ENCODE measurements at places on chromosomes 4 and X.

- DNase-seq, result no peak
Measured at GRCh38 chr4:188450571-188450970, 311.3 kb downstream of the TRIML1 start.

- no peak for DNase-seq
Measured at GRCh38 chr4:148575577-148575976, 133.4 kb upstream of the NR3C2 start.

DNA sequence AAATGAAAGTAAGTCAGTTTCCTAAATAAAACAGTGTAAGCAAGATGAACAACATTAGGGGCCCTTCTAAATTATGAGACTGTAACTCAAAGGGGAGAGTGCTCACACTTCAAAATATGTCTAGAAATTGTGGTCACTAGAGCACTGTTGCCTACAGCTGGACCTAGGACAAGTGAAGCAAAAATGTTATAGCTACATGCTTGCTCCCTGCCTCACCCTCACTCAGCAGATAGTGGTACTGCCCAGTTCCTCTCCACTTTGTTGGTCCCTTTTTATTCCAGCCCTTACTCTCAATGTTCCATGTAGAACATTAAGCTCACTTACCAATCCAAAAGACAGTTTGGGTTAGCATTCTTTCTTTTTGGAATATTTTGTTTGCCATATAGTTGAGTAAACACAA, 147.3 kb downstream of the GRIA3 start:
- DNase-seq, result no peak

- no peak for DNase-seq
Measured at GRCh38 chr4:13875181-13875580, 247.7 kb upstream of the BOD1L1 start.

DNA sequence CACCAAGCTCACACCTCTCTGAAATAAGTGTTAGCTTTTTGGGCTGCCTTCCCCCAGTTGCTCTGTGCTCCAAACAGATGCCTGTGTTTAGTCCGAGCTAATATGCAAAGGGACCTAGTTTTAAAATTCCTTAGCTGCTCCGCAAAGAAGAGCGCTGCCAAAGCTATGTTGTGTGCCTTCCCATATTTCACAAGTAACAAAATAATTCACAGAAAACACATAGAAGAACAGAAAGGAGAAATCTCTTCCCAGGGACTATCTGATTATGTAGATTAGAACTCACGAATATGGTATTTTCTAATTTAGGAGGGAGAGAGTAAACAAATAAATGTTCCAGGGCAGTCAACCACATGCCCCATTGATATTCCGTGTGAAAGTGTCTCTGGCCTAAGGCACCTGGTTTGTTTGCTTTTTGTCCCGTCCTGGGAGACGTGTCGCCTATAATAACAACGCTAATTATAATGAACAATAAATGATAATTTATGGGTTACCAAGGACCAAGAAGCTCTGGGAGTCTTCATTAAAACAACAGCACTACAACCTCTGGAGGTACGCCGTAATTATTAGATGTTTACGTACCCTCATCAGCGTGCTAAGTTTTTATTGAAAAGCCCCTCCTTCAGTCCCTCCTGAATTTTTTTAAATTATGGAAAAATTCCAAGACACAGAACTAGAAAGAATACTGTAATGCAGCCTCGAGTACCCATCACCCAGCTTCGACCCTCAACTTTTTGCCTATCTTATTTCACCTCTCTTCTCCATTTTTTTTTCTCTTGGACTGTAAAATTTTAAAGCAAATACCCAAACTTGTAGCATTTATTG, 1.2 kb upstream of the CCNG2 start:
- DNase-seq, result no peak

- no peak for DNase-seq
Measured at GRCh38 chr4:84632092-84632491, 49.2 kb downstream of the CDS1 start.

GRCh38 chrX:67599532-67599931, 55.7 kb downstream of the AR start:
- no peak for DNase-seq

DNA sequence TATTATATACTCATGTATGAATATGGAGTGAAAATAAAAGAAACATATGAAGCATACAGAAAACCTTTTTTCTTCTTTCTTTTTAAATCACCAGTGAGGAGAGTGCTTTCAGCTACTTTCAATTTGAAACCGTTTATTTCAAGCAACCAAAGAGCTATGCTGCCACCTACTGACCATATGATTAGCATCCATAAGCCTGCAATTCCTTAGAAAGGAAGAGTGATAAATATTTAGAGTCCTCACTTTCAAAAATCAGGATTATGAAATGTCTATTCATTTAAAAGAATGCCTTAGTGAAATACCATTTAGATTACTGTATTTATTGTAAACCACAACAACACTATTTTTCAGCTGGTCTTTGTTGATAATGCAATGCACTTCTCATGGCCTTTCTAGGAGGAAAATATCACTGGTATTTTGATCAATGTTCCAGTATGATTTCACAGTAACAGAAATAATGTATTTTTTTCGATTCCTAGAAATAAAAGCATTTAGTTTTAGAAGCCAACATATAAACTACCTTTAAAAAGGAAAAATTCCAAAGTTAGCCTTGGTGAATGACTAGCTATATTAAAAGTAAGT, 667.6 kb downstream of the PCDH18 start:
- DNase-seq, result peak; percentile 10

GRCh38 chr4:161936625-161937550, 226.9 kb downstream of the FSTL5 start:
- DNase-seq, result no peak

DNA sequence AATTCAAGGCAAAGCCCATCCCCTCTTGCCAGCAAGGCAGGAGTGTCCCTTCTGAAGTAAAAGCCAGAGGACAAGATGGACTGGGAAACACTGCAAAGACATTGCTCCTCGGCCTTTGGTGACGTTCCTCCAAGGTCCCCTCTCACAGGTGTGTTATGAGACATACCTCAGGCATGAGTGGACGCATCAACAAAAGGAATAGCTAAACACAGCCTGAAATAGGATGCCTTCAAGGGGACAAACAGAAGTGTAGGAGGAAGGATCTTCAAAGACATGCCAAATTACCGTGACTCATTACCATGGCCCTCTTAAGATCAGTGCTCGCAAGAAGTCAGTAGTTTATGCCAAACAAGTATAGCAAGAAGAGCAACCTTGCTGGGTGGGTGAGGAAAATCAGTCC, 6.0 kb upstream of the IDS start:
- no peak for DNase-seq

- DNase-seq, result no peak
Measured at GRCh38 chr4:176675810-176676209, 116.9 kb downstream of the VEGFC start.

DNA sequence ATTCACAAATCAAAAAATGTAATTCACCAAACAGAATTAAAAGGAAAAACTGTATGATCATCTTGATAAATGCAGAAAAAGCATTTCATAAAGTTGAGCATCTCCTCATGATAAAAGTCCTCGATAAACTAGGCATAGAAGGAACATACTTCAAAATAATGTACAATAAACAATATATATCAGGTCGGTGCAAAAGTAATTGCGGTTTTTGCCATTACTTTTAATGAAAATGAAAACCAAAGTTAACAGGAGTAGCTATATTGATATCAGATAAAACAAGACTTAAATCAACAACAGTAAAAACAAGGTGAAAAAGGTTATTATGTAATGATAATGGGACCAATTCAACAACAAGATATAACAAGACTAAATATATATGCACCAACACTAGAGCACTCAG, 372.1 kb downstream of the RAB28 start:
- DNase-seq, result no peak

- peak; percentile 42 for DNase-seq
Measured at GRCh38 chr4:78644744-78645330, 93.3 kb downstream of the ANXA3 start.

DNA sequence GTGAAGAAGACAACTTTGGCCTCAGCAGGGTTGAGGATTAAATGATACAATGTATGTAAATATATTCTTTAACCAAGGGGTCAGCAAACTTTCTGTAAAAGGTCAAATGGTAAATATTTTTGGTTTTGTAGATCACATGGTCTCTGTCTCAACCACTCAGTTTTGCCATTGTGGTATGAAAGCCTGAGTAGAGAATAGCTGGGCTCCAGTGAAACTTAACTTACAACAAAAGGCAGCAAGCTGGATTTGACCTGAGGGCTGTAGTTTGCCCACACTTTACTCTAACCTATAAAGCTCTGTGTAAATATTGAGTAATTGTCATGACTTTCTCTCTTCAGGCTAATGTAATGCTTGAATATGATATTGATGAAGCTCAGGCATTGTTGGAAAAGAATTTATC, 19.6 kb downstream of the VBP1 start:
- DNase-seq, result no peak

DNA sequence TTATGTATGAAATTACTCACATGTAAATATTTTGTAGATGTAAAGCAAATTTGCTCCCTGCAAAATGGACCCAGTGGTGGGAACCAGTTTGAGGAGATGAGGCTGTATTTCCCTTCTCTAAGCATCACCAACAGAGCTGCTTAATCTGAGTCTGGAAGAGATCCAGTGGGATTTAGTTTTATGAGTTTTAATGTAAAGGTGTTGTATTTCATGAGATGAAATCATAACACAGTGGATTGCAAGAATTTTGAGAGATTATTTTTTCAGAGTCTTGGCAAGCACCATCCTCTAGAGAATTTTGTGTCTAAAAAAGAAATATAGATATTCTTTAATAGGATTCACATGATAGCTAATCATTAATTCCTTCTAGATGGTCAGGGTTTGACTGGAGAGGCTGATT, 35.6 kb upstream of the SFRP2 start:
- no peak for DNase-seq

GRCh38 chrX:9459186-9459748, 5.6 kb upstream of the TBL1X start:
- no peak for DNase-seq

DNA sequence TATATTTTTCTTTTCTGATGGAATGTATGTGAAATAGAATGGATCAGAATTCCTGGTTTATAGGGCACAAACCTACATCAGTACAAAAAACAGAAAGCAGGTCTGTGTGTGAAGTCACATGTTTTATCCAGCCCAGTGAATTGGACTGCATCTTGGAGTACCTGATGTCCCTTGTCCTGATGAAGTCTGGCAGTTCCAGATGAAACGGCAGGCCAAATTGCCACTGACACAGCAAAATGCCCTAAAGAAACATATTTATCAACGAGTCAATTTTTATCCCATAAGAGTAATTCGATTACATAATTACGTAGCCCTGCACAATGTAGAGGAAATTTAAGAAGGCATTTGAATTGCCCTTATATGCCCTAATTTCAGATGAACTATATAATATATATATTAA, 37.8 kb upstream of the ATP6AP2 start:
- DNase-seq, result no peak

DNA sequence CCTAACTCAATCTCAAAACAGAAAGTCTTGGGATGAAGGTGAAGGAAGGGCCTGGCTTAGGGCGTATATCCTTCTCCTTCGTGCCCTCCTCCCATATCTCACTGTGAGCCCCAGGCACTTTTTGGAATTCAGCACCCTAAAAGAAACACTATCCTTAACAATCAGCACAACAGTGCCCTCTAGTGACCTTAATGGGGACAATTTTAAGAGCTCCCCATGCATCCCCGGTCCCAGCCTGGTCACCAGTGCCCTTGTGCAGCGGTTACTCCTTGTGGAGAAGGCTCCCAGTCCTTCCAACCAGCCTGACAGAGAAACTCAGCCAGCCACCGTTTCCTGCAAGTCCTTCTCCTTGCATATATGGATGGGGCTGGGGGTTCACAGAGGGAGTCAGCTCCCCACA, 4.2 kb downstream of the PAK3 start:
- DNase-seq, result no peak

DNA sequence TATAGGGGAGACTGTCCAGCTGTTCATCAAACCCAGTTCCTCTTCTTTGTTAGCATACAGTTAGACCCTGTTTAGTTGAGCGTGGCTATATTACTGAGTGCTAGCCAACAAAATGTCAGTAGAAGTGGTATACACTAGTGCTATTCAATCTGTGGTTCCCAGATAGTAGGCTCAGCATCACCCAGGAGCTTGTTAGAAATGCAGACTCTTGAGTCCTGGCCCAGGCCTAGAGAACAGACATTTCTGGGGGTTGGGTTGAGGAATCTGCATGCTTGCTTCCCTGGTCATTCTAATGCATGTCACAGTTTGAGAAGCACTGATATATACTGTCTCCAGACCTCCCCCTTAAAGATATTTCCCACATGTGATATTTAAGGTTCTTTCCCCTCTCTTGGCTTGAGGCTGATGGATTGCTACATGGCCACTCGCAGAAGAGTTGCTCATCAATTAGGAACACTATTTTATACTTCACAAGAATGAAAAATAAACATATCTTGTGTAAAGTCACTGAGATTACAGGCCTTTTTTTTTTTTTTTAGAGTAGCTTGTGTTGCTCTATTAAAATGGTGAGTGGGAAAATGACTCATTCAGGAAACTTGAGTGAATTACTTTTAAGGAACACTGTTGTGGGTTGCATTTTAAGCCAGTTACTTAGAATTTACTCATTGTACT, 289.0 kb downstream of the STIM2 start:
- no peak for DNase-seq

DNA sequence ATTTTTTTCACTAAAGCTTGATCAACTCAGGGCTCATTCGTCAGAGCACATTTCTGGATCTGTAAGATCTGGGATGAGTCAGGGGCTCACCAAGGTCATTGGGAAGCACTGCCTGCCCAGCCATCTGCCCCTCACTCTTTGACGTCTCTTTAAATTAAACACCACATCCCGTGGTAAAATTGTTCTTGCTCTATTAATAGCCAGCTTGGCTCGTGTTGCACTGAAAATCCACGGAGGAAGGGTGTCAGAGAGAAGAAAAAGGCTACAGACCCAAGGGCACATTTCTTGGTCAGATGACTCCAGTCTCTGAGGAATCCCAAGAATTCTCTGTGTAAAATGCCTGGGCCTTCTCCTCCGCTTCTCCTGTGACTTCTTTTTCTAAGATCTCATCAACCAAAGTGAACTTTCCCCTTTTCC, 45.7 kb upstream of the GATB start:
- no peak for DNase-seq

DNA sequence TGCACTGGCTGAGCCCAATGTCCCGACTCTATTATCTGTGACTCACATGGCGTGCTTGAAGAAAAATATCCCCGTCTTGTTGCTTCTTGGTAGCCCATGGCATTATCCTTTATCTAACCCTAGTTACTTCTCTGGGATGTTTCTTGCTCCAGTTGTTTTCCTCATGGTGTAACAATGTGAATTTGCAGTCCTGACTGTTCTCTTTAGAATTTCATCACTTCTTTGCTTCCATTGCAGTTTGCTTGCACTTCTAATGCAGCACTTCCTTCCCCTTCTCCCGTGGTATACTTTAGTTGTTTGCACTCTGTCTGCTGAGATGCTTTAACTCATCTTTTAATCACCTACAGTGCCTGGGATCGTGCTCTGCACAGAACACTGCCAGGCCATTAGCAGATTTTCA, 126.9 kb downstream of the MAML3 start:
- no peak for DNase-seq

Data from SHP77 (cell line).